ENCODE measurements at places on chromosomes 16 and 17.

DNA sequence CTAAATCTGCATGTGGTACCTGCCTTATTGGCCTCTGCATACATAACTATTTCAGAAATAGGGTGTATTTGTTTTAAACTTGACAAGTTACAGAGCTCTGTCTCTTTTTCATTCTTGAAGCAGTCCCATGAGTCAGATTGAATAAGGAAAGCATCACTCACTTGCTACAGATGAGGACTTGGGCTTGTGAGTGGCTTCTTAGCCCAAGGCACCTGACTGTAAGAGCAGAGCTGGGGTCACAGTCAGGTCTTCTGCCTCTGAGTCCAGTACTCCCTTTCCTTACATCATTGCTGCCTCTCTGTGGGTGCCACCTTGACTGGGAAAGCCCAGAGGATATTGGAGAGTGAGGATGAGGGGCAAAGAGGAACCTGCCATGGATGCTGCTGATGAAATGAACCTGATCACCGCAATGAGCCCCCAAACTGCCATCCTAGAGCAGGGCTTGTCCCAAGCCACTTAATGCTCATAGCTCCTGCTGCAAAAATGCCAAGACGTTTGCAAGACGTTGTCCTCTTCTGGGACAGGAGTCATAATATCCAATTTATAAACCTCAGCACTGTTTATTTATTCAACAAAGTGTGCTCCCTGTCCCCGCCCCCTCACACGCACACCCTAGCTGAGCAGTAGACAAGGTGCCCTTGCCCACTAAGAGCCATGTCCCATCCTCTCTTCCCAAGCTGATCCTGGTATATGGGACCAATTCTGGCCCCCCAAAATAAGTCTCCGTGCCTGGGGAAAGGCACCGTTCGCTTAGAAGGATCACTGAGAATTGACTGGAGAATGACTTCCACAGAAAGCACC, 74.1 kb downstream of the CCDC182 start:
- no peak for DNase-seq

DNA sequence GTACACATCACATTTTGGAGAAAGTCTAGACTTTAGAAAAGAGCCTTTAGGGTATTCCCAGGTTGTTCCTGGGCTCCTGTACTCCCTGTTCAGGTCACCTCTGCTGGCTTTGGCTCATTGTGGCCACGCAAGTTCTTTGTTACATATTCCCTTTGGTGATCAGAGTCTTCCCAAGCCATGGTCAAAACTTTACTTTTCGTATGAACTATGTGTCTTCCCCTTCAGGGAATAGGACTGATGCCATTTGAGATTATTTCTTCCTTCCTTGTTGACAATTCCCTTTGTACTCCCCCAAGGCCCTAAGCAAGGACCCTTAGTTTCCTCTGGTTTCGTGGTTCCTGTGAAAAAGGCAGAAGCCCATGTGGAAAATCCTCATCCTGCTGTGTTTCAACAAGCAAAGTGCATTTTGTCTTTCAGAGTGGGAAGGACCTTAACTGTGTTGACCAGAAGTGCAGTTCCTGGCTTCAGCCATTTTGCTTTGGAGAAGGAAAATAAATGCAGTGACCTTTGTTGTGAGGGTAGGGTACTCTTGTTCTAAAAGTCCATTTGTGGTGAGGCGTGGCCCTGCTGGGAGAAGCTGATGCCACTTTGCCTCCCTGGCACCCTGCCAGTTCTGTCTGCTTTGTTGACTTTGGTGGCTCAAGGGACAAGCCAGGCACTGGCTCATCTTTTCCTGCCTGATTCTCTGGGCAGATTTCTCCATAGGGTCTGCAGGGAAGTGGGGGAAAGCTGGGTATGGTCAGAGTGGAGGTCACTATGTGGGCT, 55.1 kb downstream of the ZNRF1 start:
- DNase-seq = no peak

GRCh38 chr16:15785386-15786059, 71.3 kb downstream of the MYH11 start:
- DNase-seq = no peak

DNA sequence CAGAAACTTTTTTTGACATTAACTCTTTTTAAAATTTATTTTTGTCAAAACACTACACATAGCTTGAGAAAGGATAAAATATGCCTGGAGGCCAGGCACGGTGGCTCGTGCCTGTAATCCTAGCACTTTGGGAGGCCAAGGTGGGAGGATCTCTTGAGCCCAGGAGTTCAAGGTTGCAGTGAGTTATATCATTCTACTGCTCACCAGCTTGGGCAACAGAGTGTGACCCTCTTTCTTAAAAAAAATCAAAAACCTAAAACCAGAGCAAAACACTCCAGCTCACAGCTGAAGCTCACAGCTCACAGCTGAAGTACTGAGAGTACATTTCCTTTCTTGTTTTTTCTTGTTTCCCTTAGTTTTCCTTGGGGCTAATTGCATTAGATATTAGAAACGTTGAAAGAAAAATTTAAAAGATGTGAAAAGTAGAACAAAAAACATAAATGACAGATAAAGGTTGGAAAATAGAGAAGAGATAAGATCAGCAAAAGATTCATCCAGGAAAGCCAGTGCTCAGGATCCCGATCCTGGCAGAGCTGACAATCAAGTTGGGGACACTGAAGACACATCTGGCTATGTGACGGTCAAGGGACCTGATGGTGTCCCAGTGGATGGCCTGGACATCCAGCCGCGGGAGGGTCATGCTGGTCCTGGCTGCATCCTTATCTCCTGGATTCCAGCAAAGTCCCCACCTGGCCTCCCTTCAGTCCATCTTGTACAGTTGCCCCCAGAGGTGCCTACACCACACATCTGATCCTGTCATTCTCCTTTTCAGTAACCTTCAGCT, 9.8 kb downstream of the CHST6 start:
- no peak for DNase-seq

DNA sequence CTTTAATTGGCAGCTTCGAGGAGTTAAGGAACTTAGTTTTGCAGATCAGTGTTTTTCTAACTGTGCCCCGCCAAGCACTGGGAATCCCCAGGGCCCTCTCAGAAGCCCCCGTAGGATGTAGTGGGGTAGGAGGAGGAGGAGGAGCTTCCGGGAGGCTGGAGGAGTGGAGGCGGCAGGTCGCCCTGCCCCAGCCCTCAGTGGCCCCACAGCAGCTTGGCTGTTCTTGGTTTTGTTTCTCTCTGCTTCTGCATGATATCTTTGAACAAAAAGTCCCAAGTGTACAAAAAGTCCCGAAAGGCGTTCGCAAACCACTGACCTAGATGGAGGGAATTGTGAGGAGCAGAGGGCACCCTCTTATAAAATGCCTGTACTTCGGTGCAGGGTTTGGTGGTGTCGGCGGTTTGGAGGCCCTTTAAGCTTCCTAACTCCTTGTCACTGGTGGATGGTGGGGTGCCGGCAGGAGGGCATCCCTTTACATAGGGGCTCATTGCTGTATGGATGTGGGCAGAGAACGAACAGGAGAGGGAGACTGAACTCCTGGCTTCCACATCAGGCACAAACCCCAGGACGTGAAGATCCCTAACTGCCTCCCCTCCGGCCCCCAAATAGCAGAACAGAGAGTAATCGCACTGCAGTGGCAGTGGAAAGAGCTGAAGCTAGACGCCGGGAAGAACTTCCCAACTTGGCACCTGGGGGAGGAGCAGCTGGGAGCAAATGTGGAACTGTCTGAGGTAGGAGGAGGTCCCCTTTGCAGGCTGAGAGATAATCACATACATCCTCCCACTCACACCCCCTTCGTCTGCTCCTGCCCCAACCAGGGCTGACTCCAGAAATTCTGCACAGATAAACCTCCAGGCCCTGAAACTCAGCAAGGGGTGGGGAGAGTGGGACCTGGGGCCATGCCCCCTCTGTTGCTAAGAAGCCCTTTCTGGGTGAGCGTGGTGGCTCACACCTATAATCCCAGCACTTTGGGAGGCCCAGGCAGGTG, 20.1 kb downstream of the EPOP start:
- DNase-seq = no peak

DNA sequence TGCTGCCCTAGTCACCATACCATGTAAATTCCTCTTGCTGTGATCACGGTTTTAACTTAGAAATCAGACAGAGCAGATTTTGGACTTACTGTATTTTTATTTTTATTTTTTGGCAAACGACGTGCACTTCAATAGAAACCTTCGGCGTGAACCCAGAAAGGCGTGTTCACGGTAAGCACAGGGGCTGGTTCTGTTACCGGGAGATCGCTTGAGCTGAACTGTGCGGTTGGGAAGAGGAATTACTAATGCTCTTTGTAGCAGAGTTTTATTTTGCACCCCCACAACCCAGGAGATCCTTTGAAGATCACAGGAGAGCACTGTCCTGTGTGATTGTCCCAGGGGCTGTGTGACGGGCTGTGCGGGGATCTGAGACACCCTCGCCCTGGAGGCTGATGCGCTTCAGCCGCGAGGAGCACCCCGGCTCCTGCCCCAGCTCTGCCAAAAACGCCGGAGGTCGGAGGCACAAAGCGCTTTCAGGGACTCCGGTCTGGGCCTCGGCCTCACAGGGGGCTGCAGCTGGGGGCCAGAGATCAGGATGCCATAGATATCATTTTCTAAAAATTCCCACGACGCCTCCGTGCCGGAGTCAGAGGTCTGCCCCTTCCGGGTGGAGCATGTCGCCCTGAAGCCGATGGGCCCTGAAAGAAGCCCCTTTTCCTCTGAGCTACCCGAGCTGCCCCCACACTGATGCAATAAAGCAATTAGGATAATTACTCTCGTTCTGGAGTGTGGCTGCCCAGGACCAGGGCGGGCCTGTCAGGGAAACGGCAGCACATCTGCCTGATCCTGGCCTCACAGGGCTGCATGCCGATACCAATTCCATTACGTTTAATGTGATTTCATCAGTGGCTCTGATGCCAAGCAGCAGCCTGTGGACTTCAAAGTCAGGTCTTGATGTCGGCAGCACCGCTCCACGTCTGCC, 71.8 kb downstream of the LMF1 start:
- no peak for DNase-seq

DNA sequence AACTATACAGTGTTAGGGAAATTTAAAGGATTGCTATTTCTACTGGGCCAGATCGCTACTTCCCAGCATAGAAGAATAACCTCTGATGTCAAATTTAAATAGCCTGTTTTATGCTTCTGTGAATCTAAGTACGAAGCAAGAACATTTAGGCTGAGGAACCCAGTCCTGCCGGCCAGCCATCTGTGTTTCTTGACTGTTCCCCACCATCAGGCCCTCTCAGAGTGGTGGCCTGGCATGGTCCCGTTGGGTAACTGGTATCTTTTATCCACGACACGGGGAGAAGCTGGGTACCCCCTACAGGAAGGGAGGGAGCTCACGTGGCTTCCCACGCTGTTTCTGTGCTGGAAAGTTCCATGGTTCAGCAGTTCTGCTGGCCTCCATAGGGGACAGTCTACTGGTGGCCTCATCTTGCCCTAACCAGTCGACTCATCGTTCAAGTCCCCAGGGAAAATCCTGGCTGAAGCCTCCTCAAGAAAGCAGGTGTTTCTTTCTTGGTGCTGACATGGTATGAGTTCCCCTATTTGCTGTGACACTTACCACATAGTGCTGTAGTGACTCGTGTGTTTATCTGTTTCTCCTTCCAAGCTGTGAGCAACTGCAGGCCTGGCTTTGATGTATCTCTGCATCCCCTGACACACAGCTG, 201.7 kb upstream of the NLRP1 start:
- no peak for DNase-seq

- DNase-seq = no peak
These were observed 83.3 kb downstream of the KATNIP start for GRCh38 chr16:27633221-27633620.

- DNase-seq = no peak
These were observed 44.9 kb downstream of the GRIN2A start for GRCh38 chr16:10137341-10137740.

DNA sequence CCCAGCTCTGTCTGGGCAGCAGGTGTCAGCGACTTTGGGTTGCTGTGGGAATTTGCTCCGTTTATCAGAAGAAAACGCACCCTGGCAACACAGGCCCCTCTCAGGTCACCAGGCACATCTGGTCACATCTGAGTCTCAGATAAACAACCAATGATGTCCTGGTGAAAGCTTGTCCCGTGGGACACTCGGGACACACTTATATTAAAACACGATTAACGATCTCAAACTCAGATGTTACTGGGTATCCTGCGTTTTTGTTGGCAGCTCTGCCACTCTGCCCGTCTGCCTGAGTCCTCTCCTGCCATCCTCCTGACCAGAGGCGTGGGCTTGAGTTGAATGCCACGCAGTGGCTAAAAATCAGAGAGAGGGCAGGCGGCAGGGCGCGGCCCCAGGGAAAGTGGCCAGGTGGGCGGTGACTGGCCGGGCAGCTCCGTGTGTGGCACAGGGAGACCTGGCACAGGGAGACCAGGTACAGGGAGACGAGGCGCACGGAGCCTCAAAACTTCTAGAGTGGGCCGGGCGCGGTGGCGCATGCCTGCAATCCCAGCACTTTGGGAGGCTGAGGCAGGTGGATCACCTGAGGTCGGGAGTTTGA, 2.1 kb downstream of the SECTM1 start:
- DNase-seq = no peak

GRCh38 chr16:85617948-85618347, 4.8 kb downstream of the GSE1 start:
- no peak for DNase-seq

DNA sequence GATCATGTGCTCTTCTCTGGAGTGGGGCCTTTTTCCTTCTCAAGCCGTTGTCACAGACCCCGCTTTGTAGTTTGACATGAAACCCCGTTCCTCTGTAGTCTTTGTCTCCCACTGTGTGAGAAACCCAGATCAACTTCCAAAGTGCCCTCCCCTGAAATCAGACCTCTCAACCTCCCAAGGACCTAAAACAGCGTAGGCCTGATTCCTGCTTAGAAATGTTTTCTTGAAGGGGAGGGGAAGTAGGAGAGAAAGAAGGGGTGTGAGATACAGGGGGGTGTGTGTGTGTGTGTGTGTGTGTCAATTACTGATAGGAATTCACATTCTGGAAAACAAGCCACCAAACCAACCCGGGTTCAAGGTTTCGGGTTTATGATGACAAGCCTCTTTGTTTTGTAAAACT, 1.4 kb downstream of the UBE2O start:
- DNase-seq = no peak

- no peak for DNase-seq
These were observed 908.4 kb downstream of the KCNJ18 start for GRCh38 chr17:22600644-22601298.
